Stimulated activated CD4-positive, alpha-beta T cell treated with anti-CD3 and anti-CD28 coated beads, Interleukin-2, amount 100 ng/mL, for 24 hours (primary cell): ENCODE measurements at places on chromosomes 2 and 18.

DNA sequence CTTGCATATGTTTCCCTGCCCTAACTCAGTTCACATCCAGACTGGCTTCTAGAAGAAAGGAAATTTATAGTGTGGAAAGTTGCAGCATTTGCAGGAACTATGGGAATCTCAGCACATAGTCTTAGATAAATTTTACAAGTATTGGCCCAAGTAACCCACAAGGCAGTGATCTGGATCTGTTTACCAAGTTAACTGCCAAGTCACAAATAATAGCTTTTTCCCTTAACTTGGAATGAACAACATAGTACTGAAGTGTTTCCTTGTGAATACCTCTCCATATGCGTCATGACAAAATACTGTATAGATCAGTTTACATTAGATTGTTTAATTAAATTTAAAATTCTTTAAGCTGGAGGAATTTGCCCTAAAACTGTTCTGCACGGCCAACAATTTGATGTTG lies 255.8 kb upstream of the EPAS1 start:
- DNase-seq, result no peak

GRCh38 chr2:68741805-68742306 lies 7.2 kb downstream of the ARHGAP25 start:
- DNase-seq, result peak; percentile 17

DNA sequence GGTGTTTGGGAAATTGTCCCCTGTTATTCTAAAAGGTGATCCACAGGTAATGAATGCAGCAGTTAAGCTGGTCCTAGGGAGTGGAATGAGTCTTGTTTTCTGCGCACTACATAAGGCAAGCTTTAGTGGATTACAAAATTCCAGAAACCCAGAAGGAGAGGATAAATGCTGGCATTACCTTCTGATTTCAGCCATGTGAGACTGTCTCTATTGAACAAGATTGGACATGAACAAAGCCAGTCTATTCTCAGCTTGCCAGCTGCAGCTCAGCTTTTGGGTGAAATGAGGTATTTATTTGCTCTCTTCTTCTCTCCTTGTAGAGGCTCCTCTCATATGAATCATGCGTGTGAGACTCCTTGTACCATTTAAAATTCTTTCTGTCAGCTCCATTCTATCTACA lies 944.9 kb downstream of the CNTNAP5 start:
- no peak for DNase-seq

- no peak for DNase-seq
Observed at GRCh38 chr18:61731693-61732376, 161.0 kb downstream of the RNF152 start.

DNA sequence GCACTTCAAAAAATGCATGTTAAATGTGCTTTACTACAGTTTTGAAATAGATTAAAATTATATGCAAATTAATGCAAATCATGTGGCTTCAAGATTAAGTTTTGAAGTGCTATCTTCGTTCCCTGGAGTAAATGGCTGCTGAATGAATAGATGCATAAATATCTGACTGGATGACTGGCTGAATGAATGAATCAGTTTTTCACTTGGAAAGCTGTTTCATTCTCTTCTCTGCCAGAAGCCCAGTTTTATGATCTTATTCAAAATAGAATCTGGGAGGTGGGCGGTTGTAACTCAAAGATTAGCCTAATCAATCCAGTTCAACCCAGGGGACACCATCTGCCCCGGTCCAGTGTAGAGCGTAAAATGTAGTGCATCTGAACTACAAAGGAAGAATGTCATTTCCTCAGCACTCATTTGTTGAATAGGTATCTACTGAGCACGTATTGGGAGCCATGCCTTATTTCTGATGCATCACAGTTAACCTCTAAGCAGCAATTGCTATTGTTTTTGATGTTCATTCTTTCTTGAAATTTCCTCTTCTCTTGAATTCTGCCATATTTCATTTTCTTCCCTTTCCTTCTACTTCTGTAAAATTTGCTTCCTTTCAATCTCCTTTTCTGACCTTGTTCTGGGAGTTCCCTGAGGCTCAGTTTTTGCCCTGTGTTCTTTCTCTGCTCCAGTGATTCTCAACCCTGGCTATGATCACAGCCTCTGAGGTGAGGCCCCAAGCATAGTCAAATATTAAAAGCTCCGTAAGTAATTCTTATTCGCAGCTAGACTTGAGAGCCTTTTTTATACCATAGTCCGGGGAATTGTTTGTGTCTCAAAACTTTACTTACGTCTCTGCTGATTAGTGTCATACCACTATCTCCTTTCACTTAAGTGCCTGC lies 282.7 kb downstream of the PARD3B start:
- DNase-seq, result no peak

- no peak for DNase-seq
Observed at GRCh38 chr2:24365051-24365450, 4.7 kb upstream of the ITSN2 start.

- DNase-seq, result no peak
Observed at GRCh38 chr2:45834372-45834771, 182.9 kb downstream of the PRKCE start.

DNA sequence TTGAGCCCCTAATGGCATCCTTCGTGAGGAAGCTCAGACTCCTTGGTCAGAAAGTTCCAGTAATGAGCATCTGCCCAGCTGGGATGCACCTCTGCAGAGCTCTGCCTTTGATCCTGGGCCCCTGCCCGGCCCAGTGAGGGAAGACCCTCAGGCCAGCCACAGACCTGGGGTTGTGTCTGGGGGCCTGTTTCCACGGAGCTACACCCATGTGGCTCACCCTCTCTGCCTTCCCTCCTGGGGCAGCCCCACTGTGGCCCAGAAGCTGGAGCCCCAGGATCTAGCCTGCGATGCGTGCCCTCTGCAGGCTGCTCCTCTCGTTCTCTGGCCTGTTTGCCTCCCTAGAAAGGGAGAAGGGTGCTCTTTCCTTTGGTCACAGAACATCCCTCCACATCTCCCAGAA lies 9.8 kb downstream of the KCNF1 start:
- no peak for DNase-seq

- DNase-seq, result no peak
Observed at GRCh38 chr18:77255426-77256105, 5.9 kb downstream of the GALR1 start.

- DNase-seq, result no peak
Observed at GRCh38 chr18:62848946-62849345, 133.6 kb downstream of the PHLPP1 start.

GRCh38 chr18:67513280-67513679 lies 3.2 kb downstream of the DSEL start:
- no peak for DNase-seq

DNA sequence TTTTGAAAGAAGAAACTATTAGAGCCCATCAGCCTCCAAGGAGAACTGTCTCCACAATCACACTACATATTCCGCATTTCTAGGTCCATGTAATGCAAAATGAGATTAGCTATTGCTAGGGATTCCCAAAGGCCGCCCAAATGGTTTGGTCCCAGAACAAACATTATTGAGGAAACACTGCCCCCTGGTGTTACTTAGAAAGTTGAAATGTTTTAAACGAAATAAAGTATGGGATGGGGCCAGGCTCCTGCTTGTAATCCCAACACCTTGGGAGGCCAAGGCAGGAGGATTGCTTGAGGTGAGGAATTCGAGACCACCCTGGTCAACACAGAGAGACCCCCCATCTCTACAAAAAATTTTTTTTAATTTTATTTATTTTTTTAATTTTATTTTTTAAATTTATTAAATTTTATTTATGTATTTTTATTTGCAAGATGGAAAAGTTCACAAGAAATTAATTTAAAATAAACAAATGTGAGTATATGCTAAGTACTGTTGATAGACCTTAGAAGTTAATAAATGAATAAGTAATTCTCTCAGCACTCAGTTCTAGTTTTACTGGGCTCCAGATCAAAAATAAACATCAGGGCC lies 5.5 kb downstream of the NHEJ1 start:
- peak; percentile 44 for DNase-seq

- DNase-seq, result no peak
Observed at GRCh38 chr2:82789851-82790205, 1669.3 kb downstream of the SUCLG1 start.

- DNase-seq, result no peak
Observed at GRCh38 chr2:69449906-69450305, 12.7 kb upstream of the NFU1 start.

GRCh38 chr18:26473672-26474071 lies 74.7 kb downstream of the KCTD1 start:
- no peak for DNase-seq

DNA sequence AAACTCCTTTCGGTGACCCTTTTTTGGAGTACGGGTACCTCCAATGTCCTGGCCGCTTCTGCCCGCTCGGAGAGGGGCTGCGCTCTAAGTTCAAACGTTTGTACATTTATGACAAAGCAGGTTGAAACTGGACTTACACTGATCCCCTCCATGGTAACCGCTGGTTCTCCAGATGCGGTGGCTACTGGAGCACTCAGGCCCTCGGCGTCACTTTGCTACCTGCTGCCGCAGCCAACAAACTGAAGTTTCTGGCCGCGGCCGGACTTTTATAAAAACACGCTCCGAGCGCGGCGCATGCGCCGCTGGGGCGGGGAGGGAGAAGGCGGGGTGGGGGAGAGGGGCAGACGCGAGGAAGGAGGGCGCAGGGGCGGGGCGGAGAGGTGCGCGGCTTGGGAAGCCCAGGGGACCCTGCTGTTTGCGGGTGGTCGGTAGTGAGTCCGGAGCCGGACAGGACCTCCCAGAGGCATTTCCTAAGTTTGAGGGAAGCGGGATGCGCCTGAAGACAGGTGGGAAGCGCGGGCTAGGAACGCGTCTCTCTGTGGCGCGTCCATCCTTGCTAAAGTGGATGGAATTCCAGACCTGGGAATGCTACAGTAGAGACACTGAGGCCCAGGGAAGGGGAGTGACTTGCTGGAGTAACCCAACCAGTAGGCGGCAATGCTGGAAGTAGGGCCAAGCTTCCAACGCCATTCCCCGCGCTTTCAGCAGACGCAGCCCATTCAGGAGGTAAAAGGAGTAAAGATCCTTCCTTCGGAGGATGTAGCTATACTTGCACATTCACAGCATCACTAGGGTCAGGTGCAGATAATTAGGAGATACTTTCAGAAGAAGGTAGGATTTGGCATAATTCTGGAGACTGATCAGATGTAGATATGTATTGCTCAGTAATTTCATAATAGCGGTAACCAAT lies at the start of gene CXCR4:
CXCR4 (minus strand) TSS at position 241 of the 910 bp plus-strand sequence; CDS start at position 152, 89 bp downstream.
- DNase-seq, result peak; percentile 84

- DNase-seq, result no peak
Observed at GRCh38 chr18:69557282-69557681, 156.6 kb downstream of the DOK6 start.

- DNase-seq, result no peak
Observed at GRCh38 chr2:1694371-1695271, 49.7 kb downstream of the PXDN start.
